ENCODE measurements at places on chromosomes 12 and 14.
A peak's percentile ranks its signal among the peaks of the same experiment; 100 is the strongest.

DNA sequence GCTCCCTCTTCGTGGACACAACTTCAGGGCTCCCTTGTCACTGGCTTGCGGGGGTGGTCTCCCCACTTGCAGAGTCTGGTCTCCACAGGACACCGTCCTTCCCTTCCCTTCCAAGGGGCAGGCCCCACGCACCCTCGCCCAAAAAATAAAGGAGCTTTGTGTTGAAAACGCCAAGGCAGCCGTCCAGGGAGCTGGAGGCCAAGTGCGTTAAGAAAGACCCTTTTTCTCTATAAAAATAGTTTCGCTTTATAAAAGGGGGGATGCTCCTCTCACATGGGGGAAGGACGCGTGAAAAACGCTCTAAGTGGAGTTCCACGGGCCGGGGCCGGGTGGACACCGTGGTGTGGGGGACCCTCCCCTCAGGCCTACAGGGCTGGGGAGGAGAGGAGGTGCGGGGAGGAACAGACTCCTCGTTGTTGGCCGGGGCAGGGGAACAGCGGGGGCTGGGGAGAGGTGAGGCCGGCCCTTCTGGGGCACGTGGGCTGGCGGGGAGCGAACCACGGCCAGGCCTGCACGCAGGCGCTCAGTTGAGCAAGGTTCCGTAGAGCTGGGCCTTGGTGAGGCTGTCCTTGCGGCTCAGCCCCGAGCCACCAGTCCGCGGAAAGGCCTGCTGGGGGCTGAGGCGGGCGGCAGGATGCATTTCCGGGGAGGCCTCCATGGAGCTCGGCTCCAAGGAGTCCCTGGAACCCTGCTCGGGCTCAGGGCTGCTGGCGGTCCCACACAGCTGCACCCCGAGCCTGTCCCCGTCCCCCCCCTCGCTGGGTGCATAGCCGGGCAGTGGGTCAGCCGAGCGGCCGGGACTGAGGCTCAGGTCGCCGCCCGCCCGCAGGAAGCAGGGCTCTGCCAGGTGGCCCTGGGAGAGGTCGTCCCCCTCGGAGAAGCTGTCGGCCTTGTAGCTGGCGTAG lies 49.5 kb downstream of the BEGAIN start:
- no peak for DNase-seq

- no peak for DNase-seq
Measured at GRCh38 chr12:17206553-17206952, 600.6 kb upstream of the LMO3 start.

- no peak for DNase-seq
Measured at GRCh38 chr14:90810806-90811205, 5.4 kb downstream of the TTC7B start.

- peak; percentile 88 for DNase-seq
Measured at GRCh38 chr12:12032851-12033797, 37.6 kb upstream of the BCL2L14 start.

DNA sequence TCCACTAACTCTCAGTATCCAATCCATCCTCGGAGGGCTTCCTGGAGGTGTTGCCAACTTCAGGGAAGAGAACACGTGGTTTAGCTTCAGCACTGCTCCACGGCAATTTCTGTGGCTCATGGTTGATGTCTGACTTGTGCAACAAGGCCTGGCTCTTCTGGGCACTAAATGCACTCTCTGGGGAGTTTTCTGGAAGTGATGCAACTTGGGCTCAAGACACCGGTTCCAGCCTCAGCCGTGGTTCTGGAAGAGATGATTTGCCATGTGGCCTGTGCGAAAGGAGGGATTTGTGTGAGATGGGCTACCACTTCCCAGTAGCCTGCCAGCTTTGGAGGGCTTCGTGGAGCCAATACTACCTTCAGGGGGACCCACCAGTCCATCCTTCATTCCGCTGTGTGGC lies 118.6 kb upstream of the RTL1 start:
- no peak for DNase-seq

GRCh38 chr12:58030566-58031279 lies 89.4 kb downstream of the ATP23 start:
- peak; percentile 98 for DNase-seq

DNA sequence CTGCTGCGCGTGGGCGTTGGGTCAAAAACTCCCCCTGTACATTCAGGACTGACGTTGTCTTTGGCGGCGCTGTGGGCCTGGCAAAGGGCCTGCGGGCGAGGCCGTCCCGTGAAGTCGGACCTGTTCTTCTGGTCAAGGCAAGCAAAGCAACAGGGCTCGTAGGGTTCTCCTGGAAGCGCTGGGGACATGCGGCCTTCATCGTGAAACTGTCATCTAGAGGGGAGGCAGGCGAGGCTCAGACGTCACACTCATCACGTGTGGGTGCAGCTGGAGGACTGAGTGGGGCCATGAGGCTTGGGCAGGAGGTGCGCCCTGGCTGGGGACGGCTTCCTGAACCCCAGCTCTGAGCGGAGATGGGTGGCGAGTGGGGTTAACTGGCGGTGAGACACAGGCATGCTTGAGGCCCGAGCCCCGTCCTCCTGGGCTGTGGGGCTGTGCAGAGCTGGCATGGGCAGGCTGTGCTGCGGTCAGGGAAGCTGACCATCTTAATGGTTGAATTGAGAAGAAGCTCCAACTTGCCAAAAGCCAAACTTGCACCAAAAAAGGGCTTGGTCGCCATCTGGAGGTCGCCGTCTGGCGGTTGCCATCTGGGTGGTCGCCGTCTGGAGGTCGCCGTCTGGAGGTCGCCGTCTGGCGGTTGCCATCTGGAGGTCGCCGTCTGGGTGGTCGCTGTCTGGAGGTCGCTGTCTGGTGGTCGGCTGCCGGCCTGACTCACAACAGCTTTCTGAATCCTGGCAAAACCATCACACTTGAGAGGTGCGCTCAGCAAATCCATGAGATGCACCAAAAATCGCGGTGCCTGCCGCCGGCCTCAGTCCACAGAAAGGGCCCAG lies 66.2 kb downstream of the NOC4L start:
- DNase-seq = no peak

- DNase-seq = peak; percentile 37
Measured at GRCh38 chr14:93456356-93456755, 25.6 kb downstream of the UNC79 start.

GRCh38 chr14:61120576-61120975 lies 139.5 kb downstream of the SLC38A6 start:
- no peak for DNase-seq

- no peak for DNase-seq
Measured at GRCh38 chr12:55694651-55695050, 13.1 kb downstream of the ITGA7 start.

DNA sequence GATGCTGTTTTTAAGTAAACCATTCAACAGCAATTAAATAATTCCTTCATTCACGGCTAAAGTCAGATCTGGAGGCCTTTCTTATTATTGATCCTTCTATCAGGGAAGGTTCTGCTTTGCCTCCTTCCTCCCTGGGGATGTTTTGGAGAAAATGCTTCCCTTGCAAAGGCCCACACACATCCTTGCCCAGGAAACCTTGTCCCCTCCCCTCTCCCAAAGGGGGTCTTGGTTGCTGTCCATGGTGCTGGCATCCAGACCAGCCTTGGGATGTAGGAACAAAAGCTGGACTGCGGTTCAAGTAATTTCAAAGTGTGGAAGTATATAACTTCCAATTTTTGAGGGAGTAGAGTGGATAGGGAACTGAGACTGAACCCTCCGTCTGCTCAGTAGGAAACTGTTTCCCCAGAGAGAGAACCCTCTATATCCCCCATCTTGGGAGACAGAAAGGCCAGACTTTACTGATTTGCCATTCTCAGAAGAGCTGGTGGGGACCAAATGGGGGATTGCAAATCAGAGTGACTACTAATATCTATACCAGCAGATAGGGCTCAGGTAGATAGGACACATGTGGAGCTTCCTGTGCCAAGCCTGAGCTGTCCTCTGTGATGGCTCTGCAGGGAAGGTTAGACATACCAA lies 5.6 kb downstream of the MARCHF9 start:
- DNase-seq = no peak

DNA sequence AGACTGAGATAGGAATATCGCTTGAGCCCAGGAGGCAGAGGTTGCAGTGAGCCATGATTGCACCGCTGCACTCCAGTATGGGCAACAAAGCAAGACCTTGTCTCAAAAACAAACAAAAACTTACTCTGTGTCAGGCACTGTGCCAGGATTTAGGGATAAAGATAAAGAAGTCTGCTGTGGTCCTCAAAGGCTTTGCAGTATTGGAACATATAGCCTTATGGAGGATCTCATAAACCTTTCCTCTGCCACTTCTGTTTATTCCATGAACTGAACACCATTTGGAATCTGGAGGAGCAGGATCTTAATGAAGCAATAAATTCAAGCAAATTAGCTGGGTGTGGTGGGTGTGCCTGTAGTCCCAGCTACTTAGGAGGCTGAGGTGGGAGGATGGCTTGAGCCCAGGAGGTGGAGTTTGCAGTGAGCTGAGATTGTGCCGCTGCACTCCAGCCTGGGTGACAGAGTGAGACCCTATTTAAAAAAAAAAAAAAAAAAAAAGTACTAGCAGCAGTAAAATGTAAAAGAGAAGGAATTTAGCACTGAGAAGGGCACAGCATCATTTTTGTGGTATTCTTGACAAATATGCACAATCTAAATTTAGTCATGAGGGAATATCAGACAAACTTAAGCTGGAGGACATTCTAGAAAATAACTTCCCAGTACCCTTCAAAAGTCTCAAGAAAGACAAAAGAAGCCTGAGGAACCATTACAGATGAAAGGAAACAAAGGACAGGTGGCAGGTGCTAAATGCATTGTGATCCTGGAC lies 27.1 kb downstream of the BMAL2 start:
- peak; percentile 42 for DNase-seq

DNA sequence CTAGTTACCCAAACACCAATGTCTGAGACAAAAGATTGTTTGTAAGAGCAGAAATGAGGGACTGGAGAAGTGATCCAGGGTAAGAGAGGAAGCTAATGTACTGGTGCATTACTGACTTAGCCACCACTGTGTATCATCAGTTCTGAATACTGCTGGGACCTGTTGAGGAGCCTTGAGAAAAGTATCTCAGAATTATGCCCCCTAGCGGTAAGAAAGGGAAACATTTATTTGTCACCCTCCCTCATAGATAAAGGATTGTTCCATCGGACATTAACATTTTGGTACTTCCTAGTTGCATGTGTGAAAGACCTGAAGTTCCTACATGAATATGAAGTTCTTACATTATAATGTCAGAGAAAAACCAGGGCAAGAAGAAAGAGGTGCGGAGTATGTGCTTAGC lies 612.5 kb downstream of the FSCB start:
- DNase-seq = peak; percentile 20

- DNase-seq = no peak
Measured at GRCh38 chr12:14239350-14239934, 126.0 kb upstream of the ATF7IP start.

DNA sequence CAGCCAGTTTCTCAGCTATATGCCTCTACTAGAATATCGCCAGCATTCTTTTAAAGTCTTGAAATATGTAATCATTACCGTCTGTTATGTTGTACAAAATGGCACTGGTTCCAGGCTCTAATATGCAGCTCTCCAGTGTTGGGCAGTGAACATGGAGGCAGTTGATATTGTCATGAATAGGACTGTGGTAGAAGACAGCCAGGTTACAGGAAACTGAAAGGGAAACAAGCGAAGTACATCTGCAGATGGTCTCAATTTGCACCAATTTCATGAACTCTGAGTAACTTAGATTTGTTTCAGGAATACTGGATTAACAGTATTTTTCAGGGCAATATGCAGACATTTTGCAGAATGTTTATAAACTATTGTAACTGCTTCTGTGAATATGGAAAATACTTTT lies 13.4 kb upstream of the KLHL42 start:
- no peak for DNase-seq

GRCh38 chr12:76311796-76312195 lies 36.4 kb downstream of the BBS10 start:
- peak; percentile 56 for DNase-seq

DNA sequence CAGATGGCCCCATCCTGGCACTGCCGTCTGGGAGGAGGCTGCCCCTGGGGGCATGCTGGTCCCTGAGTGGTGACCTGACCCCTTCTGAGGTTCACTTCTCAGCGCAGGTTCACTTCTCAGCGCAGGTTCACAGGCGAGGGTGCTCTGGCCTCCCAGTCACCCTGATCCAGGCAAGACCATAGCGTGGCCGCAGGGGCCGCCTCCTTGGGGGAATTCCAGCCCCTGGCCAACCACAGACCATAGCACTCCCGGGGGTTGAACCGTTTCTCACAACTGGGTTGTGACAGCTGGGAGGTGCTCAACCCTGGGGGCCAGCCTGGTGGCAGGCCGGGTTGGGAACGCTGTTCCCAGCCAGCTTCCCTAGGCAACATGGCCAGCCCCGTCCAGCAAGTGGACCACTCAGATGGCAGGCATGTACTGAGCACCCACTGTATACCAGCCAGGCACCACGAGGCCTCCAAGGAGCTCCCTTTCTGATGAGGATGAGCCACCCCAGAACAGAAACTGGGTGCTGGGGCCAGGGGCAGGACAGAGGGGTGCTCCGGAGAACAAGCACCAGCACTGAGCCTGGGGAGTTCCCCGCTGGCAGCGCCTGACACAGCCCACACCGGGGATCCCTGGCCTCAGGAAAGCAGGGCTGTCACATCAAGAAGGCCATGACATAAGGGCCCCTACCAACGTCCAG lies 28.3 kb upstream of the ZFP36L1 start:
- DNase-seq = no peak

DNA sequence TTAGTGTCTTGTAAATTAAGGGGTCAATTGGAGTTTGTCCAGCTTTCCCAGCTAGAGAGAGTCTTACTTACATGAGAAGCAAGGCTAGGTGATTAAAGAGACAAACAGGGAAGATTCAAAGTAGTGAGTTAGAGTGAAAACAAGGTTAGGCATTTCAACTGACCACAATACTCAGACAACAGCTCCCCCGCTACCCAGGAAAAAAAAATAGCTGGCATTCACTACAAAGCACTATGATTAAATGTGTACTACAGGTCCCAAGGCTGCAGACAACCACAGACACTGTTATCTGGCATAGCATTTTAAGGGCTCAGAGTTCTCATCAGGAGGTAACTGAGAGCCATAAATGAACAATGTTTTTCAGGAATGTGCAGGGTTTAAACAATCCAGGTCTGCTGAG lies 680.9 kb downstream of the TMEM121 start:
- no peak for DNase-seq

- DNase-seq = peak; percentile 98
Measured at GRCh38 chr14:75399843-75400775, 27.7 kb upstream of the JDP2 start.

- no peak for DNase-seq
Measured at GRCh38 chr12:107058190-107058589, 35.2 kb downstream of the CRY1 start.

- no peak for DNase-seq
Measured at GRCh38 chr14:64685371-64686281, 18.6 kb upstream of the PLEKHG3 start.

- peak; percentile 53 for DNase-seq
Measured at GRCh38 chr12:42482748-42483520, 106.6 kb downstream of the PRICKLE1 start.
